ENCODE measurements at places on chromosomes 5 and 9. TPM values are rescaled to one million over a fixed set of nuclear protein-coding genes. Genes with fewer than 3 reads are reported as not detected.

DNA sequence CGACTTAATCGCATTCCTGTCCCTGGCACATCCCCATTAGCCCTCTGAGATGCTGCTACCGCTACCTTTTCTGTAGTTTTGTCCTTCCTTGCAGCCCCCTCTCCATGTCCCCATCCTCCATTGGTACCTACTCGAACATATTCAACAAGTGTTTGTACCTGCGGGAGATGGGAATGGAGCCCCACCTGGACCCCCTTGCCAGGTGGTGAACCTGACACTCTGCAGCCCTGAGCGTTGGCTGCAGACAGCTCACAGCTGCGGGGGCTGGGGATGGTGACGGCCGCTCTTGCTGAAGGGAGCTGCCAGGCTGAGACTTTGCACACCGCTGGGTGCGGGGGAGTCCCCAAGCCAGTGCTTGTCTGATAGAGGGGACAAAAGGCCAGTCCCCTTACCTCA is 96.3 kb upstream of the DAP start:
- DNase-seq: no peak

DNA sequence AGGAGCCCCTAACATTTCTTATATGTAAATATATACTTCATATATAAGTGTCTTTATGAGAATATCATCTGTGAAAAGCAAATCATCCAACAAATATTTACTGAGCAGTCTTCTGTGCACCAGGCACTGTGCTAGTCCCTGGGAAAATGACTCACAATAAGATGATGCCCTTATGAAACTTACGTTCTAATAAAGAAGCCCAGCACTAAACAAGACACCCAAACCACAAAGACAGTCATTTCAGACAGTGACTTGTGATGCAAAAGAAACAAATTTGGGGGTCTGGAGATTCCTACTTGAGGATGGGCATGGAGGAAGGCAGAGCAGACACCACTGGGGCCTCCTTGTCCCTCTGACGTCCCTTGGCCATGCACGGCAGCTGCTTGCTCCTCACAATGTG is 30.6 kb upstream of the PPP1R2B start:
- no peak for DNase-seq

BARX1 gene
- not detected for total RNA-seq

GRCh38 chr5:149581931-149582768 is 852 bp downstream of the ARHGEF37 start:
- DNase-seq: no peak

DNA sequence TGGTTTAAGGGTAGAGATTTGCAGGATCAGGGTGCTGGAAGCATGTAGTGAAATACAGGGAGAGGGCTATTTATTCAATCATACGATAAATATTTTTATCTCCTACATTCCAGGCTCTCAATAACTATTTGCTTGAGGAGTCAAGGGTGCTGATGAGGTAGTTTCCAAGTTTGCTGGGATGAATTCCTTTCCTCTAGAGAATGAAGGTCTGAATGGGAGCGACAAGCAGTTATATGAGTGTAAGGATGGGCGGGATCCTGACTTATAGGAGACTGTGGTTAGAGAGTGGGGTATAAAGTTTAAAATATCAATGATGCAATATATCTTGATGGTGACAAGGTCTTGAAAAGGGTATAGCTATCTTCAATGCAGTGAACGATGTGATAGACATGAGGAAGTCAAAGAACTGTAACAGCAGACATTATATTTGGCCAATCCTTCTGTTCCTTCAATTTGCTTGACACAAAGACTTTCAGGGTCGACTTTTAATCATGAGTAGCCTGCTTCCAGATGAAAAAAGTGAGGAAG is 201.1 kb upstream of the HAPLN1 start:
- no peak for DNase-seq

PCDHB15 gene
- 4.4 TPM for total RNA-seq

NEUROG1 gene
- not detected for total RNA-seq

- DNase-seq: no peak
Observed at GRCh38 chr5:137136991-137137632, 362.0 kb downstream of the SPOCK1 start.

- peak; percentile 78 for DNase-seq
Observed at GRCh38 chr5:140883927-140884697, 2.2 kb downstream of the PCDHA13 start.

DNA sequence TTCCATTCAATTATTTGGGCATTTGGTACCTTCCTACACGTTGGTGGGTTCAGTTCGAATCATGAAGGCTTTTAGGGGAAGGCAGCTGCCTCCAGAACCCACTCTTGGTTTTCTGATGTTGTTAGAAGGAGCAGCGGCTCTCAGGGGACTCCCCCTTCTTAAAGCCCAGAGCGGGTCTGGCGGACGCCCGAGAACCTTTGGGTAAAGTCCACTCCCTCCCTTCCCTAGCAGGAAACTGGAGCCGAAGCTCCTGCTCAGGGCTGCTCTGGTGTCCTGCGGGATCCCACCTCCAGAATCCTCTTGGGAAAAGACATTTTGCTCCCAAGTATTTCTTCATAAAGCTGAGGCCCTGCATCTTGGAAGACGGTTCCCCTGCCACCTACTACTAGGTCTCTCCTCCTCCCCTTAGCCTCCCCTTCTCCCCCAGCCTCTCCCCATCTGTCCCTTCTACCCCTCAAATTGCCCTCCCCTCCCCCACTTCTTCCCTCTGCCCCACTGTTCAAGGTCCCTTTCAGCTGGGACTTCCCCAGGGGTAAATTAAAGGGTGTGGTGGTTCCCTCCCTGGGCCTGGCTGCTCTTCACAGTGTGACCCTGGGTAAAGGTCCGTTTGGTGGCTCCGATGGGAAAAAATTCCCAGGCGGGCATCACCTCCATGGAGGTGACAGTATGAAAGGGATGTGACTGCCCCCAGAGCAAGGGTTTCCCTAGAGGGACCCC is 9.3 kb downstream of the IRX4 start:
- DNase-seq: no peak

PIK3R1 gene
- 65.2 TPM for total RNA-seq

- DNase-seq: peak; percentile 67
Observed at GRCh38 chr9:37919246-37919955, 15.5 kb upstream of the SLC25A51 start.

SLC6A19 gene
- total RNA-seq: not detected

DNA sequence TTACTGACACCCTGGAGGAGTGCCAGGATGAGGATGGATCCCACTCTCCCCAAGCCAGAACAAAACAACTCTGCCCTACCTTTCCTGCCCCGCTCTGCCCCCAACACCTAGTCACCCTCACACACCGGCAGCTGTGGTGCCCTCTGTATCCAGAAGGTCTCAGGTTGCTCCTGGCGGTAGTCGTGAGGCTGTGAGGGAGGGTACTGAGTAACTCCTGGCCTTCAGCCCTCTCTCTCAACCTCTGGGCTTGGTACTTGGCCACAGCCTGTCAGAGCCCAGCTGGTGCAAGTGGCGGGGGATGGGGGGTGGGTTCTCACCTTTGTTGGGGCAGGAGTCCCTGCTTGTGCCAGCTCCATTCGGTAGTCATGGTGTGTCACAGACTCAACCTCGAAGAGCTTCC is 1.9 kb downstream of the SPAG8 start:
- no peak for DNase-seq

DNA sequence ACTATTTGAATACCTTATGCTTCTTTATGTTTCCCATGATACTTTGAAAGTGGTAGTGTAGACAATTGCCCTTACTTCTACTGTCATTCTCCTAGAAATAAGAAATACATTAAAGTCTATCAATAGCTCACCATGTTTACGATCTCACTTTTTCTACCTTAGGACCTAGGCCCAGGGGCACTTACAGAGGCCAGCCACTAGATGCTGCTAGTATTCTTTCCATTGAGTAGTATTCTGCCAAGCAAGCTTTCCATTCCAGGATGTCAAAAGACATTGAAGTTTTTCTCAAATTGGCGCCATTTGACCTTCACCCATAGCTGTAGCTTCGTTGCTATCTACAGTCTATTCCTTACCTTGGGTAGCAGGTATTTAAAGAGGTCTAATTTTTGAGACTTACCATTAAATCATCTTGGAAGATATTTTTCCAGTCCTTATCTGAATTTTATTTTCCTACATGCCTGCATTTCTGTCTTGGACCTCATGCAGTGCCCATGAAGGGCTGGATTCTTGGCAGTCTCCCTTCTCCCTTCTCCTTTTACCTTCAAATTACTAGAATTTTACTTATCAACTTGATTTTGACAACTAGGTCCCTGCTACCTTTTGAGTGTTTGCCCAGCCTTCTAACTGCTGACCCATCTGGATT is 246.0 kb upstream of the NUDT12 start:
- DNase-seq: no peak

GRCh38 chr9:134332841-134333233 is 6.6 kb downstream of the RXRA start:
- no peak for DNase-seq

- DNase-seq: peak; percentile 14
Observed at GRCh38 chr9:37514999-37515398, 29.3 kb downstream of the POLR1E start.

WDR38 gene
- total RNA-seq: not detected

DNA sequence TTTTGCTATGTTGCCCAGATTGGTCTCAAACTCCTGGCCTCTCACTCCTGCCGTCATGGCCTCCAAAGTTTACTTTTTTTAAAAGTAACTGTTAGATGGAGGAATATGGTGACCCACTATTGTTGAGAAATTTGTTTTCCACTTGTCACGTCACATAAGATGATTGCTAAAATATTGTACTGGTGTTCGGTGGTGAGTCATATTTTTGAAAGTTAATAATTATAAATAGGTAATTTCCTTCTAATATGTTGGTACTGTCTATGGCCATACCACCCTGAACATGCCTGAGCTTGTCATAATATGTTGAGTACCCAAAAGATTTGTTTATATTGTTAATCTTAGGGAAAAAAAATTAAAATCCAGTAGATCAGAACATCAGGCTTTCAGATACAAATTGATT is 22.6 kb downstream of the RMI1 start:
- DNase-seq: no peak

ZNF879 gene
- total RNA-seq: 3.2 TPM

DNA sequence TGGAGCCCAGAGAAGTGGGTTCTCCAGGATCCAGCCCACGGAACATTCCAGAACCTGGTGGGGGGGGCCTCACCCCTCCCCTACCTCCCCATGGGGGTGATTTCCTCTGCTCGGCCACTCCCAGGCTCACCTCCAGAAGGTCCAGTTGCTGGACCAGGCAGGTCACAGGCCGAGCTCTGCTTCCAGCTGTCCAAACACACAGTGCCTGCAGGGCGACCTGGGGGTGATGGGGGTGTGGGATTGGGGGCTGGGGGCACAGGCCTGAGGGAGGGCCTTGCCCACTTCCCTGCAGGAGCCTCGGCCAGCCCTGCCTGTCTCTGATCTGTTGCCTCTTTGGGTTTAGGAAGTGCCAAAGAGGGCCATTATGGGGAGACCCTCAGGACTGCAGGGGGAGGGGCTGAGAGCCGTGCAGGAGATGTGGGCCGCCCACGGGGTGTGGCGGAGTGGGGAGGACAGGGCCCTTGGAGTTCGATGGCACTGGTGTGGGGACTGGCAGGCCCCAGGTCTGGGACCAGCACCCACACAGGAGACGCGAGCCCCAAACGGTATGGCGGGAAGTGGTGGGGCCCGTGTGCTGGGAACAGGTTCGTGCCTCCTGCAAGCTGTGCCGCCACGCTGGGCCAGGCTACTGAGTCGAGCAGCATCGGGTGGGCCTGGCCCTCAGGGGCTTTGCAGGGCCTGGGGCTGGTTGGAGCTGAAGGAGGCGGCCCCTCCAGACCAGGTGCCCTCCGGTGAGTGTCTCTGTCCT is 45.6 kb upstream of the EGFL7 start:
- no peak for DNase-seq

GRCh38 chr5:102937894-102938293 is 182.0 kb downstream of the GIN1 start:
- no peak for DNase-seq

GRCh38 chr9:133787754-133788025 is 49.5 kb upstream of the SARDH start:
- DNase-seq: no peak

C5orf47 gene
- total RNA-seq: 0.33 TPM

LRRC19 gene
- total RNA-seq: not detected

DNA sequence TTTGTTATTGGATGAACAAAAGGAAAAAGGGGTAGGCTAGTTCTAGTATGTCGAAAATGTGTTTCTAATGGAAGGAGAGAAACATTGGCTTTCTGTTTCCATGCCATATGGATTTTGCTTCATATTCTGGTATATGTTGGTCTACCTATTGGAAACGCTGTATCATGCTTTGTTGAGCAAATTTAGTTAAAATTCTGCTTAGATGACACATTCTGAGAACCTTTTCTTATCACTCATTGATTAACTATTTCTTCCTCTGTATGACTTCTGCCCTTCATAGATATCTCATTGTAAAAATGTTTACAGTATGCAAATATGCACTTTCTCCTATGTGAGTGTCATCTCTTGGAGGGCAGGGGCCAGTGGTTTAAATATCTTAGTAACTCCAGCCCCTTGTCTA is 68.8 kb upstream of the GPR151 start:
- DNase-seq: no peak

KCNV2 gene
- total RNA-seq: not detected

IRX2 gene
- 0.19 TPM for total RNA-seq

GRCh38 chr9:81874931-81875330 is 53.3 kb upstream of the SPATA31D4 start:
- no peak for DNase-seq

DNA sequence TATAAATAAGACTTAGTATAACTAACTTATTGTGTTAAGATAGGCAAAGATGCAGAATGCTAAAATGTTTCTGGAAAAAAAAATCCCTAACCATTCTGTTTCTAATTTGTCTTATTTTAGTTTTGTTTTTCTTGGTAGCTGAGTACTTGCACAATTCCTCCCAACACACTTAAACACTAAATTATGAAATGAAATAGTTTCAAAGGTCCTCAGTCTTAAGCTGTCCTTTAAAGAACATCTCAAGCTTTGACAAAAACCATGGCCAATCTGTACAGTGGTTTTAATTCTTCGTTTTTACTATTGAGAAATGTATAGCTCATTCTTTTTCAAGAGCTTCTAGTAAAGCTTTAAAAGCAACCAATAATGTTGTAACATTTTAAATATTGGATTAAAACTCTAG is 171.5 kb downstream of the EDIL3 start:
- no peak for DNase-seq

- no peak for DNase-seq
Observed at GRCh38 chr9:89554307-89555035, 50.3 kb upstream of the GADD45G start.

RAPGEF1 gene
- 90.8 TPM for total RNA-seq

DNA sequence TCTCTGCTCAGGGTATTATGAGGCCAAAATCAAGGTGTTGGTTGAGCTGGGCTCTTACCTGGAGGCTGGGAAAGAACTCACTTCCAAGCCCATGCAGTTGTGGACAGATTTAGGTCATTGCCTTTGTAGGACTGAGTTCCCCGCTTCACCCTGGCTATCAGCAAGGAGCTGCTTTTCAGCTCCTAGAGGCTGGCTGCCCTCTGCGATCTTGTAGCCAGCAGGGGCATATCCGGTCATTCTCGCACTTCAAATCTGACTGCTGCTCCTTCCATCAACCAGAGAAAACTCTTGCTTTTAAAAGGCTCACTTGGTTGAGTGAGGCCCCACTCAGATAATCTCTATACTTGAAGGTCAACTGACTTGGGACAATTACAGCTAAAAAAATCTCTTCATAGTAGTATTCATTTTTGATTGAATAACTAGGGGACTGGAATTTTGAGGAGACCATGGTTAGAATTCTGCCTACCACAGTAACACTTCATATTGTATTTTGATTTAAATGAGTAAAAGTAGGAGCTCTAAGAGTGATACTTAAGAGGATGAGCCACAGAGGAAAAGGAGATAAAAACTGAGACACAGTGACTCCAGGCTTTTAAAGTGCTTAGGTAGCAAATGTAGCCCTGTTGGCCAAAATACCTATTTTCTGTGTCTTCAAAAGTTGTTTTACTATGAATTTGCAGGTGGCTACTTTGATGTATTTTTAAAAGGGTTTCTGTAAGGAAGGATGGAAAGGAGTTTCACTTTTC is 137.4 kb downstream of the CD180 start:
- no peak for DNase-seq

Data from posterior vena cava (tissue), 2 donors.